ENCODE measurements at places on chromosomes 6 and 20.

DNA sequence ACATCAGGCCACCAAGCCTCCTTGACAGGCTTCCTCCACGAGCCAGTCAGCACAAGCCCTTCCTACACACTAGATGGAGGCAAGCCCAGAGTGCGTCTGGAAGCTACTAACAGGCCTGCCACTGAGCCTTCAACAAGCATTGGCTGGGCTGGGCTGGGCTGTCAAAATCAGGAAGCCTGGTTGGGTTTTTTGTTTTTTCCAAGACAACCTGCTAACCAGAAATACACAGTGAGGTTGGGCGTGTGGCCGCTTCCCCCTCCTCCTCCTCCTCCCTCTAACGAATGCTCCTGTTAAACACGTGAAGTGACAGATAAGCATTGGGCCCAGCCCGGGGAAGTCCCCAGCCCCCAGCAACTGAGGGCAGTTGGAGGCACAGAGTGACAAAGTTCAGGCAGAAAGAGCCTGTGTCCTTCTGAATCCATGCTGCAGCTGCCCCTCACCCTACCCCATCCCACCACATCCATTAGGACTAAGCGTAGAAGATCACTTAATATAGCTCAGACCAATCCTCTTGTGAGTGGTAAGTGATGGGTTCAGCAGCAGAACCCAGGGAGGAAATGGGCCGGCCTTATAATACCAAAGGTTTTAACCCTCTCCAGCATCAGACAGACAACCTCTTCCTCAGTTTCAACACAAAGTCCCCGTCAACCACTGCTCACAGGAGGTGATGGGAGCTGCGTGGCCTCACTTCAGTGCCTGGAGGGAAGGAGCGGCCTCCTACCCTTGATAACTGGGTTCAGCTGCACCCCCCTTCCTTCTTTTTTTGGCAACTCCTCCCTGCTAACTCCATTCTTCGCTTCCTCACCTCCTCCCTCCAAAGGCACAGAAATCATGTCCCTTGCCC is 1.1 kb downstream of the NFATC2 start:
- peak; percentile 95 for DNase-seq

GRCh38 chr6:24854077-24854666 is 55.5 kb upstream of the ARMH2 start:
- DNase-seq, result no peak

GRCh38 chr6:33390767-33391277 is 801 bp upstream of the KIFC1 start:
- no peak for DNase-seq

DNA sequence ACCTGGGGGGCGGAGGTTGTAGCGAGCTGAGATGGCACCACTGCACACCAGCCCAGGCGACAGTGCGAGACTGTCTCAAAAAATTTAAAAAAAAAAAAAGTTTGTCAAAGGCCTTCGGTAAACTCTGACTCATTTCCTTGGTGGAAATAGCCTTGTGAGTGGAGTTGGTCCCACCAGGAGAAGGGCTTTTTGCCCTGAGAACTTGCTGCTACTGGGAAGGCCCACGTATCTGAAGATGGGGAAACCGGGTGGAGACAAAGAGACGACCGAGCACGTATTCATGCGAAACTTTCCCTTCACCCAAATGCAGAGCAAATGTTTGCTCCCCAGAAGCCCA is 51.7 kb downstream of the SLC22A23 start:
- no peak for DNase-seq

GRCh38 chr6:69284176-69284730 is 512.6 kb downstream of the LMBRD1 start:
- no peak for DNase-seq

DNA sequence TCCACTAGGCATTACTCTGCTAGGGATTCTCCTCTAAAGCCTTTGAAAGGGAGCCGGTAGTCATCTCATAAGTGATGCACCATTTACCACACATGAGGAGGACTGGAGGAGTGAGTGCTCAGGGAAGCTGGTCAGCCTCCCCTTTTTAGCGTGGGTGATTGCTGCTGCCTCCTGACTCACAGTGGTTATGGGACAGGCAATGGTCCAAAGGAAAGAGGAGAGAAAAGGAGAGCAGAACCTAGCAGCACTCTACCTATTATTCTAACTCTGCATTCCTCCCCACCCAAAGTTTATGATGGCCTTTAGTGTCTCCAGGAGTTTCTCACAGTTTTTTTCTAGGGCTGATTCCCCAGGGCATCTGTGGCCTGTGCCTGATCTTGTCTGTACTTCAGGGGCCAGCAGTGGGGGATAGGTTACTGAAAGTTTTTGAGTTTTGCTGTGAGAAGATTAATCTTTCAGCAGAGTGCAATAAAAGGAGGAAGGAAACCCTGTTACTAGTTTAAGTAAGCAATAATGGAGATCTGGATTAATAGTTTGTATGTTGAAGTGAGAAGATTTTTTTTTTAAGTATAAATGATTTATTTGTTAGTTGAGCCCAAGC is 36.4 kb upstream of the GCLC start:
- no peak for DNase-seq

DNA sequence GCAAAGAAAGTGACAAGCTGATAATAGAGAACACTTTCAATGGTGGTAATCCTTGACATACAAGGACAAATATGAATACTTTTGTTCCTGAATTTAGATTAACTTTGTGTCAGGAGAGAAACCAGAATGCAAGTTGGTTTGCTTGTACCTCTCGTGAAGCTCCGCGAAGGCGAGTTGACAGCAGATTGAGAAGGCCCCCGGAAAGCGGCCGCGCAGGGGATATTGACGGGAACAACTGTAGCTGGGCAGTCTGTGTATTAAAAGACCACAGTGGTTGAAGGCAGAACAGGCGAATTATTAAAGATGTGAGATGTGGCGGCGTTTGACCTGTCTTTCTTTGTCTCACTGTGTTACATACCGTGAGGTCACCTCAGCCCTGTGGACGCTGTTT is 175.8 kb upstream of the RALGAPA2 start:
- no peak for DNase-seq

DNA sequence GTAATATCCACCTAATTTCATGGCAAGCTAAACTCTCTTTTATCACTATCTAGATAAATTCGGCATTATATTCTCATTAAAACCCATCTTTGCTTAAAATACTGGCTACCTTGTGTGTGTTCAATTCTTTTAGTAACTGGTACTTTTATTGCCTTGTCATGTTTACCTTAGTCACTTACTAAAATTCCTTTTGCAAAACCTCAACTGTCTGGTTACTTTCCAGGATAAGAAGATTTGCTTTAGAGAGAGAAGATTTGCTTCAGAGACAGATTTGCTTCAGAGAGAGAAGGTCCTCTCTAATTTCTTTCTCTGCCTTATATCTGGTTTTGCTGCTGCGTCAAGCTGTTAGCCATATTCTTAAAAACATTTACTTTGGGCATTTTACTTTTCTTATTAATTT is 151.5 kb upstream of the MLIP start:
- no peak for DNase-seq

DNA sequence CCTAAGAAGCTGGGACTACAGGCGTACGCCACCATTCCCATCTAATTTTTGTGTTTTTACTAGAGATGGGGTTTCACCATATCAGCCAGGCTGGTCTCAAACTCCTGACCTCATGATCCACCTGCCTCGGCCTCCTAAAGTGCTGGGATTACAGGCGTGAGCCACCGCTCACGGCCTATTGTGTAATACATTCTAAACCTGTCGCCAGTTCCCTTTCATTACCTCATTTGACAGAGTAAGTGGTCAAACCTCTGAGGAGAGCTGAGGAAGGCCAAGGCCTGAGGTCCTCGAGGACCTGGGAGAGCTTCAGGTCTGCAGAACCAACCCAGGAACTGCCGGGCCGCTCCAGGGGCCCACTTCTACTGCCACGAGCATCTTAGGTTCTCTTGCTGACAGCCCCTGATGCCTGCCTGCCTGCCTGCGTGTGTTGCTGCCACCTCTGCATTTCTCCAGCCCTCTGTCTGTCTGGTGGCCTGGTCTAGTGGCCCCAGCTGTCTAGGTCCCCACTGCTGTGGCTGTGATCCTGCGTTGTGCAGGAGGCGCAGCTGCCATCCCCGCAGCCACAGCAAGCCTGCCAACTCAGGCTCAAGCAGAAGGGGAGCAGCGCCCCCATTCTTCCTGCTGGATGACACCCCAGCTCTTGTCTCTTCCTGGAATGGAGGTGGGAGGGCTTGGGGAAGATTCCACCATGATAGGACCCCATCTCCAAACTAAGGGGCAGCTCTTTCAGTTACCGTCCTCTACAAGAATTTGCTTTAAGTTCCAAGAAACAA is 45.3 kb downstream of the PRR18 start:
- DNase-seq, result no peak

GRCh38 chr20:63009988-63010769 is 3.4 kb upstream of the BHLHE23 start:
- peak; percentile 71 for DNase-seq

DNA sequence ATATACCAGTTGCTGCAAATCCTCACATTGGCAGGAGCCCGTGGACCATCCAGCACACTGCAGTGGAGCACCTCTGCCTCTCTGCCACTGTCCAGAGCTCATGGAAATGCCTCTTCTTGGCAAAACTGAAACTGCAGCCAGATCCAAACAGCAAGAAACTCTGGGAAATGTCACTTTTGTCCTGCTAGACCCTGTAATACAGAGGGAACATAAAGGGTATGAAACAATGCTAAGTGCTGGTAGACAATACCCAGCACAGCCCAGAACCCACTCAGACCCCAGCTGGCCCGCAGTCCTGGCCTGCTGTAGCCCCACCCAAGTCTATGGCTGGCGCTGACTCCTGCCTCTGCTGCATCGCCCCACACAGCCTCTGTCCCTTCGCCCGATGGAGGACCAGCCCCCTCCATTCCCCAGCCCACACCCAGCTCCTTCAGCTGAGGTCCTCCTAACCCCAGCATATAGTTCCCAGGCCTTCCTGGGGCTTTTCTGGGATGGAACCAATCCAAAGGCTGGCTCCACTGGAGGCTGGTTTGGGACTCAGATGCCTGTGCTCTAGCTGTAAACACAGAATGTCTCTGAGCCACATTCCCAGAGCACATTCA is 242.5 kb downstream of the LRFN2 start:
- no peak for DNase-seq

DNA sequence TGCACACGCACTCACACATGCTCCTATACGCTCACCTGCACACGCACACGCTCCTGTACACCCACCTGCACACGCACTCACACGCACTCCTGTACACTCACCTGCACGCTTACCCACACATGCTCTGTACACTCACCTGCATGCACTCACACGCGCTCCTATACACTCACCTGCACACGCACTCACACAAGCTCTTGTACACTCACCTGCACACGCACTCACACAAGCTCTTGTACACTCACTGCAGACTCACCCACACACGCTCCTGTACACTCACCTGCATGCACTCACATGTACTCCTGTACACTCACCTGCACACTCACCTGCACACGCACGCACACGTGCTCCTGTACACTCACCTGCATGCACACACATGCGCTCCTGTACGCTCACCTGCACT is 22.0 kb upstream of the TAF4 start:
- DNase-seq, result no peak

- DNase-seq, result no peak
Observed at GRCh38 chr6:155311086-155311485, 3.2 kb downstream of the TFB1M start.

DNA sequence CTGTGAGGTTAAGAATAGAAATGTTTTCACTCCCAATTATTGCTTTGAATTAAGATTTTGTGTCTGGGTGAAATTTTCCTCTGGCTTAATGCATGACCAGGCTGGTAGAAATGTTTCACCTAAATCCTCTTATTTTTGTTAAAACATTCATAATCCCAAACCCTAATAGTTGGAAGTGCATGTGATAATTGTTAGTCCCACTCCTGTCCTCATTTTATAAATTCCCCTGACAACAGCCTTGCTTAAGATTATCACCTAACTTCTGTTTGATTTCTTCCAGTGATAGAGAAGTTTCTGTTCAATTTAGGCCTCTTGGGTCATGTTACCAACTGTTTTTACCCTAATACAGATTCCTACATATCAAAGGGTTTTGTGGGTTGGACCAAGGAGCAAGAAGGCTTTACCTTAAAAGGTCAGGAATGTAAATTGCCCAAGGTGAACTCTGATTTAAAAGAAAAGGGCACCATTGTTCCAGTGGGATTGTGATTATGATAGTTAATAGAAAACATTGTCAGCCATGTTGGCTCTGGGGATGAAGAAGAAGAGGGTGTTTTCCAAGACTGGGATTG is 158.7 kb upstream of the CENPW start:
- no peak for DNase-seq

DNA sequence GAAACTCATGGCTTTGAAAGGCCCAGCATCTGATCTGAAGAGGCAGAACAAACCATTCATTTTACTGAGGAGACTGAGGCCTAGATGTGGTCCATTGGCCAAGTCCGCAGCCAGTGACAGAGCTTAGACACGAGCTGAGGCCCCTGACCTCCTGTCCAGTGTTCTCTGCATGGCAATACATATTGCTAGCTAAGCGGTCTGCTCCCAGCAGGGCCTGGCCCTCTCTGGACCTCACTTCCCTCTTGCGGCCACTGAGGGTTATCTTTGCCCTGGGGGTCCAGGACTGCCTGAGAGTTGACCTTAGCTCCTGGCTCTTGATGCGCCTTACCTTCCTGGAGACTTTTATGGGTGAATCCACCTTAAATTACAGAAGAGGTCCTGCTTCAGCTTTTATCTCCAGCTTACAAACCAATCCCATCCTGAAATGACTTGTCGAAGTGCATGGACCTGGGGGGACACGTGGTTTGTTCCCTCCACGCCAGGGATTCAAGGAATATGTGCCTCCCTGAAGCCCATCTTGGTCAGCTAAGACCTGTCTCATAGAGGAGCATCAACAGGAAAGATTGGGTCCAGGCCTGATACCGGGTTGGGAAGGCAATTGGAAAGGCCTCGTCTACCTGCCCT is 75.6 kb downstream of the CNBD2 start:
- DNase-seq, result no peak

GRCh38 chr6:141335477-141336273 is 797.0 kb upstream of the GJE1 start:
- DNase-seq, result no peak

DNA sequence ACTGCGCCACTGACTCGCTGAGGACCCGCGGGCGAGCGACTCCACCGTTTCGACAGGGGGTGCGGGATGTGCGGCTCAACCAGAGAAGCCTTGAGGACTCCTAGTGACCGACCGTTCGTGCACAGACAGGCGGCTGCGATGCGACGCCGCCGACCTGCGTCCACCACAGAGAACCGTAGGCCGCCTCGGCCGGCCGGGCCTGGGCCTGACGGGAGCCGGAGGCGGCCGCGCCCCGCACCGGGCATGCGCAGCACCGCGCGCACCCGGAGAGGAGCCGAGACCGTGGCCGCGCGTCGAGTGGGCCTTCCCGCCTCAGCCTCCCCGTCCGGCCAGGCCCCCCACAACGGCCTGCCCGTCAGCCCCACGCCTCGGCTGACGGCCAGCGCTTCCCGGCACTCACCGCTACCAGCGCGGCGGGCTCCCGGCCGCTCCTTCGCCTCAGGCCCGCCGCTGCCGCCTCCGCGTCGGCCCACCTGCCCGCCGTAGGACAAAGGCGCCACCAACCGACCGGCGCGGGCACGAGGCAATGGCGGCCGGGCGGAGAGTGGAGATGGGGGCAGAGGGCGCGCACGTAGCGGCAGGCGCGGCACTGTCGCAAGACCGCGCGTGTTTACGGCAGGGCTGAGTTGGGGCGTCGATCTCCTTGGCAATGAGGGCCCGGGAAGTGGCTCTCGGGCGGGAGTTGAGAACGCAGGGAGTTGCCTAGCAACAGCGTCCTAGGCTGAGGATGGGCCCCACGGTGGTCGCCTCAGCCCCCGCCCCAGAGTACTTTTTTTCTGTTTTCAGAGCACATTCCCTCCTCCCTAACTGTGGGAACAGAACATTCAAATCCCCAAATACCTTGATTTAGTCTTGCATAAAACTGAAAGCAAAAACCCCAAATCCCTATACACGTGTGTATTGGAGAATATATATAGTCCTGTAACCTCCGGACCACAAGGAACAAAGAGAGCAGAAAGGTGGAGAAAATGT is at the start of gene NCOA5:
Gene NCOA5, minus strand, starts transcription at position 546 of the 972 bp plus-strand sequence. CDS start 10,538 bp downstream, outside the sequence.
- peak; percentile 97 for DNase-seq
